ENCODE measurements at places on chromosomes 13 and 19.

DNA sequence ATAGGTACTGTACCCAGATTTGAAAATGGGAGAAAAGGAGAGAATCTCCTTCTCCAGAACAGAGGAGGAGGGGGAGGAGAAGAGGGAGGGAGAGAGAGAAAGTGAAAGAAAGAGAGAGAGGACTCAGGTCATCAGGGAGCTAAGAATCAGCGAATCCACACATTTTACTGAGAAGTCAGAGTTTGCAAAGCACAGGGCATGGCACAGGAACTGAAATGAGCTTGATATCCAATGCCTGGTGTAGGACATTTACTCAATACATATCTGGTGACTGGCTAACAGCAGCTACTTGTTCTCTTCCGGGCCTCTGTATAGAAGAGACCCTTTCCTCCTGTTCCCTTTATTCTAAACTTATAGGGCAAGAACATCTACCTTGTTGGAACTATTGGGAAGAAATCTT is 375.1 kb downstream of the KLF5 start:
- no peak for DNase-seq

- no peak for DNase-seq
Measured at GRCh38 chr13:40982772-40983171, 36.3 kb downstream of the ELF1 start.

DNA sequence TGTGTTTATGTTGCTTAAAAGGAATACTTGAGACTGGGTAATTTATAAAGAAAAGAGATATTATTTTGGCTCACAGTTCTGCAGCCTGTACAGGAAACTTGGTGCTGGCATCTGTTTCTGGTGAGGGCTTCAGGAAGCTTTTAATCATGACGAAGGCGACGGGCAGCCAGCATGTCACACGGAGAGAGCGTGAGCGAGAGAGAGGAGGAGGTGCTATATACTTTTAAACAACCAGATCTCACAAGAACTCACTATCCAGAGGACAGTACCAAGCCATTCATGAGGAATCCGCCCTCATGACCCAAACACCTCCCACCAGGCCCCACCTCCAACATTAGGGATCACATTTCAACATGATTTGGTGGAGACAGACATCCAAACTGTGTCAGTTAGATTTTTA is 163.4 kb upstream of the TSC22D1 start:
- no peak for DNase-seq

DNA sequence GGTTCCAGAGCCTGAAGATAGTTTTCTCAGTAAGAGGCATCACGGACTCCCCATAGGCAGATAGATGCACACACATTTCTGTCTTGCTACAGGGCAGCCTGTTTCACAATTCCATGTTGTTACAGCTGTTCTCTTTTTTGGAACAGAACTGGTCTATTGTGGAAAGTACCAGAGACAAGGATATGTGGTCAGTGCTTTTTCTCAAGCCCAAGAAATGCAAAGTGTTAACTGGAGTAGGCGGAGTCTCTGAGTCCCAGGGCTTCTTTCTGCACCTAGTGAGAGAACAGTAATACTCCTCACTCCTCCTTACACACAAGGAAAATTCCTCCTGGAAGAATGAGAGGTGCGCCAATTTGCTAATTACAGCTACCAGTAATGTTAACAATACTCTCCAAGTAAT is 141.6 kb upstream of the ARGLU1 start:
- DNase-seq: no peak

DNA sequence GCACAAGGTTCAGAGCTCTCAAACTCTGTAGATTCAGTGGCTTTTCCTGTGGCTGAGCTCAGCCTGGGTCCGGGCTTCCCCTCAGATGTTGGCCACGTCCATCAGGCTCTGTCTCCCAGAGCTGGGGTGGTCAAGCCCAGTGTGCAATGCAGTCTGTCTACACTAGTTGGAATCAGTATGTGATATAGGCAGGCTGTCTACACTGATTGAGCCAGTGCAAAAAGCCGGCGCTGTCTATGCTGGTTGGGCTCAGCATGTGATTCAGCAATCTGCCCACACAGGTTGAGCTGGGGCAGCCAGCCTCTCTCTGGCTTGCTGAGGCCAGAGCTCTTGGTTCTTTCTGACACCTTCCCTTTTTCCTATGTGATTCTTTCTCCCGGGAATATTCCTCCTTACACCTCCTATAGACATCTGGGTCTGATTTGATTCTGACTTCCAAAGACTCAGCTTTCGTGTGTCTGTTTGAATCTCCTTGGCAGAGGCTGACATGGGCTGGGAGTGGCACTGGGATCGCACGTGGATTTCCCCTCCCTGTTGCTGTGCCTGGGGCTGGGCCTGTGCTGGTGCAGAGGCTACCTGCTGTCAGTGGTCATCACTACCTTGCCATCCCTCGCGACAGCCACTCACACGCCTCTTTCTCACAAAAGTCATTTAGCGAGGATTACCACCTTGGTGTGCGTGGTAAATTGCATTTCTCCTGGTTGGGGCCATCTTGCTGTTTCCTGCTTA is 9.3 kb downstream of the CHST8 start:
- no peak for DNase-seq

DNA sequence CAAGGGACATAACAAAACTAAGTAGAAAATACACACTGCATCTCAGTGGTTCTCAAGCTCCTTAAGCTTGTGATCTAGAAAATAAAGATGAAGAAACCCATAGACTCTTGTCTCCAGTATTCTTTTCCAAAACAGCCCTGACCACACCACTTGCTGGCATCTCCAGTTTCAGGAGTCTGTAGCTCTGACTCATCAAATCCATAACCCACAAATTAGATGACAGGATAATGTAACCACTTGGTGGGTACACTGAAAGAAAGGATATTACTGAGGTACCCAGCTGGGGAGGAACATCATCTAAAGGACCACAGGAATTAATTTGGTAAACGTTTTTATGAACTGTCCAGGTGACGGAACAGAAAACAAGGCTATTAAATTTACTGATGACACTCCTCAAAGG is 214.7 kb downstream of the VWA8 start:
- no peak for DNase-seq

- no peak for DNase-seq
Measured at GRCh38 chr13:28408863-28409262, 86.1 kb downstream of the FLT1 start.

DNA sequence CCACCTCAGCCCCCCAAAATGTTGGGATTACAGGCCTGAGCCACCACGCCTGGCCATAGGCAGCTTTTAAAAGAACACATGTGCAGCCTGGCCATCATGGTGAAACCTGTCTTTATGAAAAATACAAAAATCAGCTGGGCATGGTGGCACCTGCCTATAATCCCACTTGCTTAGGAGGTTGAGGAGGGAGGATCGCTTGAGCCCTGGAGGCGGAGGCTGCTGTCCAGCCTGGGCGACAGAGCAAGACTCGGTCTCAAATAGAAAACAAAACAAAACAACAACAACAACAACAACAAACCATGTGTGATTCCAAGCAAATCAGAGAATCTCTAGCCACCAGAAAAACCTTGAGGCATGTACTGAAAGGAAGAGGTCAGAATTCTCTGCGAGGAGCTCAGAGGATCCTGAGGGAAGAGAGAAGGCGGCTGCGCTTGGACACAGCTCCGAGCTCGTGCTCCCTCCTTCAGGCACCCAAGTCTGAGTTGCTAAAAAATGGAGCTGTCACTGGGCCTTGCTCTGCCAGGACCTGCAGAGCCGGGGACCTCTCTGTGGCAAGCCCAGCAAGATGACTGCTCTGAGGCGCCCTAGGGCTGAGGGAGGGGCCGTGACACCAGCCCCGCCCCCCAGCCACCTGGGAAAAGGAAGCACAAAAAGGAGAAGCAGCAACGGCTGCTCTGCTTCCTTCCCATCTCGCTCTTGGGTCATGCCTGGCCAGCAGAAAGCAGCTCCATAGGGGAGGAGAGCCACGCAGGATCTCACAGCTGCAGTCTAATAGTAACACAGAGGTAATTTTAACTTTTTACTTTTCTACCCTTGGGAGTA is at the start of gene ARL11:
Gene ARL11 (plus strand): TSS at position 677 of the 822 bp plus-strand sequence. CDS start 1,941 bp downstream, outside the sequence.
- DNase-seq: no peak

GRCh38 chr19:48239582-48240141 is 16.1 kb downstream of the CARD8 start:
- no peak for DNase-seq

GRCh38 chr19:35204799-35205732 is 23.5 kb downstream of the FAM187B start:
- DNase-seq: no peak

GRCh38 chr19:1082165-1082927 is 12.8 kb downstream of the POLR2E start:
- DNase-seq: peak; percentile 84

DNA sequence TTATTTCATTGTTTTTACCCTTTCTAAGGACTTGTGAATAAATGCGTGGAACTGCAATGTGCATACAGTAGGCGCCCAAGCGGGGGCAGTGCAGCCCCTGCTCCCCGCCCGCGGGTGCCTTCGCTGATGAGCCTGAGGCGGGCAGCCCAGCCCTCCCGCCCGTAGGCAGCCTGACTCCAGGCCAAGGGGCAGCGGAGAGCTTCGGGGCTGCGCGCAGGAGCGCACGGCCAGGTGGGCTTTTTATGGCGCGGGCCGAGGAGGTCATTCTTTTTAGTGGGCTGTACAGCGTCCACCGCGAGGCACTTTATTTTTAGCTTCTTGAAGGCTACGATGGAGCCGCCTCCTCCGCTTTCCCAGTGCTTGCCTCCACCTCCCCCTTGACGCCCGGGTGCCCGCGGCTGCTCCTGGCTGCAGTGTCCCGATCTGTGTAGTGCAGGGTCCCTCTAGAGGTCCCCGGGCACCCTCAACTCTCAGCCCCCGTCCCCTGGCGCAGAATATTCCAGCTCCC is 60.5 kb downstream of the CCNE1 start:
- DNase-seq: peak; percentile 70

DNA sequence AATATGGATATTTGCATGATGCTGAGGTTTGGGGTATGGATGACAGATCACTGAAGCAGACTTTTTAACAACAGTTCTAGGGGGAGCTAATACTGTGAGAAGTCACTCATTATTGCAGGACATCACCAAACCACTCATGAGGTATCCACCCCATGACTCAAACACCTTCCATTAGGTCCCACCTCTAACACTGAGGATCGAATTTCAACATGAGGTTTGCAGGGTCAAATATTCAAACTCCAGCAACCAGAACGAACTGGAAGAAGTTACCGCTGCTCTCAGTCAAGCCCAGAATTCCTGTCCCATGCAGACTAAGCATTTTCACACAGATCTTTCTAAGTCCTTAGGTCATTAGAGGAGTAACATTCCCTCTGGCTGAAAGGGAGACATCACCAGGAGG is 758.9 kb downstream of the UQCRFS1 start:
- DNase-seq: no peak

- no peak for DNase-seq
Measured at GRCh38 chr19:17803264-17803896, 8.4 kb downstream of the B3GNT3 start.

- DNase-seq: no peak
Measured at GRCh38 chr19:58511353-58512208, at the start of gene SLC27A5. Gene SLC27A5 (minus strand): TSS chr19:58511992. CDS start chr19:58511955, 37 bp downstream.

- DNase-seq: no peak
Measured at GRCh38 chr13:62292714-62293480, 877.2 kb upstream of the PCDH20 start.
